Activated CD4-positive, alpha-beta T cell treated with anti-CD3 and anti-CD28 coated beads, Interleukin-2, Interleukin-6, amounts not matched to agents 100 ng/mL and 50 ng/mL, durations not matched to agents 16 hours and 8 hours (primary cell): ENCODE measurements at places on chromosomes 5 and 9.

- peak; percentile 20 for DNase-seq
These were observed 21.8 kb upstream of the FKTN start for GRCh38 chr9:105535920-105536668.

- DNase-seq = no peak
These were observed 251.7 kb upstream of the WWC1 start for GRCh38 chr5:168039566-168040248.

- no peak for DNase-seq
These were observed 27.4 kb upstream of the TMC1 start for GRCh38 chr9:72494051-72494450.

- no peak for DNase-seq
These were observed 363.3 kb upstream of the MEF2C start for GRCh38 chr5:89246252-89246651.

DNA sequence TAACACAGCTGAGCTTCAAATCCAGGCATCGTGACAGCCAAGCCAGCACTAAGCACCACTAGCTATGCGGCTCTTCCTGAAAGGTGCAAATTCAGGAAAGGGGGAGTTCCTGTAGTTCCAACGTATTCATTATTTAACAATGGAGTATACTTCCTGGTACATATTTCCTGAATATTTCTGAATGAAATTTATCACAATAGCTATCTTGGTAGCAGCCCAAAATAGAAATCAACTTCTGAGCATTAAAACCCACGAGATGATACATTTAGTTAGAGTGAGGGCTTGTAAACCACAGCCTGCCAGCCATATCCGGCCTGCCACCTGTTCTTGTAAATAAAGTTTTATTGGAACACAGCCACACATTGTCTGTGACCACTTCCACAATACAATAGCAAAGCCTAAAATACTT lies 109.7 kb upstream of the RETREG1 start:
- peak; percentile 62 for DNase-seq

DNA sequence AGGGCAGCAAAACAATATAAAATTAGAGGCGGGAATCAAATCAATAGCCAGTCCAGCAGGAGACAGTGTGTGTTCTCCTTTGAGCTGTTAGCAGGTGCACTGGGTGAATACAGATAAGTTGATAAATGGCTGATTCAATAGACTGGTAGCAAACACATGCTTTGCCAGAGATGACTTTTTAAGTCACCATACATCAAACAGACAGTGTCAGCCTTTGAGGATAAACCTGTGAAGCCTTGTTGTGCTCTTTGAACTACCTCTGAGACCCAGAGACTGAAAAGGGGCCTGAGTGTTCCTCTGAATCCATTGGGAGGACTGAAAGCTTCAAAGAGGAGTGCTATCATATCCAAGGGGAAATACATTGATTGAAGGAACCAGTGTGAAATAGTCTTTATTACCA lies 301.9 kb downstream of the RASEF start:
- DNase-seq = no peak

GRCh38 chr5:22102823-22103359 lies 750.3 kb downstream of the CDH12 start:
- DNase-seq = no peak

DNA sequence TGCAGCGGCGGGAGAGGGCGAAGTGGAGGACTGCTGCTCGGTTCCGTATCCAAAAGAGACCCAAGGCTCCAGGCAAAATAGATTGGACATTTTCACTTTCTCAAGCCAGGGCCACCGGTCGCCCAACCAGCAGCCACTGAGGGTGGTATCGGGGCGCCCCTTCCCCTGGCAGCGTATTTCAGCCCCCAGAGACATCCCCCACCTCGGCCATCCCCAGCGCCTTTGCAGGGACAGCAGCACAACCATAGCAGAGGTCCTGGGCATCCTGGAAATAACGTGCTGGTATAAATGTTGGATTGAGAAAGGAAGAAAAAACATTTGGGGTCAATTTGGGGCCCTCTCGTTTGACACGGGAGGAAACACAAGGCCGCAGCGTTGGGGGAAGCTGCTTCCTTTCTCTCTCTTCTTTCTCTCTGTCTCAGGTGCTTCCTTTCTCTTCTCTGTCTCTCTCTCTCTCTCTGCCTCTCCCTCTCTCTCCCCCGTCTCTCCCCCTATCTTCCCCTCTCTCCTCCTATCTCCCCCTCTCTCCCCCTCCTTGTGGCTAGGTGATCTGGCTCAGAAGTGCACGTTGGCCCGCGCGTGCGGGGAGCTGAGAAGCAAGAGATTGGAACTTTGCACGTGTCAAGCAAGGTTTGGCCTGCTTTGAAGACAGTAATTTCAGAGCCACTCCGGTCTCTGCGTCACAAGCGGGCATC lies 624 bp upstream of the RETREG1 start:
- peak; percentile 27 for DNase-seq

GRCh38 chr9:123282362-123283047 lies 14.1 kb upstream of the STRBP start:
- no peak for DNase-seq

DNA sequence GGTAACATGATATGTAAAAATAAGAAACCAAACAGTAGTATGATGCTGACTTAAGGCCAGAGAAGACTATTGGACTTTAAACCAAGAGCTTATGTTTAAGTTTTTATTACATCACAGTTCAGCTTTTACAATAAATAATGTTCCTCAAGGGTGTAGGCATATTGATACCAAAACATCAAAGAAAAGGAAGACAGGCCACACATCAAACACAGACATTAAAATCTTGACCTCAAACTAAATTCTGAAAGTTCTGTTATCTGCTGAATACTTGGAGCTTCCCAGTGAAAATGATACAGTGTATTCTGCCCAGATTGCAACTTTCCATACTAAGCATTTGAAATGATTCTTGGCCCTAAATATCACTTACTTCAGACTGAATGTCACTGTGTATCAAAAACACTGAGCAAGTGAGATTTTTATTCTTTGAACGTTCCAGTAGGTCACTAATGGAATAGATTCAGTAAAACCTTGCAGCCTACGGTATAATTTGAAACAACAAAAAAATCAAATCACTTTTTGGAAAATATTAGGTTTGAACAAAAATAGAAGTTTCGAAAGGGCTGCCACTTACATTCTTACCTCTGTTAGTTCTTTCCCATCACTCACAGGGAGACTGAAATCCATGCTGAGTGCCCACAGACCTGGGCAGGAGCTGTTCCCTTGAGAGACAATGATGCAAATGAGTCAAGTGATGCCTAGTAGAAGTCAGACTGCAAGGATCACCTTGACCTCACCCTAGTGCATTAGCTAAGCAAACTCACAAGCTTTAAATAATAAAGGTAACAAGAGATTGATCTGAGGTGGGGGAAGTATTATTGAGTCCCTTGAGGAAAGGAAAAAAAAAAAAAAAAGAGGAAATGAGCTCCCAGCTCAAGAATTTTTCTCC lies 2.5 kb downstream of the LPAR1 start:
- DNase-seq = no peak

GRCh38 chr5:57383093-57383861 lies 99.3 kb downstream of the ACTBL2 start:
- peak; percentile 58 for DNase-seq

GRCh38 chr5:146645342-146645741 lies 129.4 kb upstream of the GPR151 start:
- DNase-seq = no peak

DNA sequence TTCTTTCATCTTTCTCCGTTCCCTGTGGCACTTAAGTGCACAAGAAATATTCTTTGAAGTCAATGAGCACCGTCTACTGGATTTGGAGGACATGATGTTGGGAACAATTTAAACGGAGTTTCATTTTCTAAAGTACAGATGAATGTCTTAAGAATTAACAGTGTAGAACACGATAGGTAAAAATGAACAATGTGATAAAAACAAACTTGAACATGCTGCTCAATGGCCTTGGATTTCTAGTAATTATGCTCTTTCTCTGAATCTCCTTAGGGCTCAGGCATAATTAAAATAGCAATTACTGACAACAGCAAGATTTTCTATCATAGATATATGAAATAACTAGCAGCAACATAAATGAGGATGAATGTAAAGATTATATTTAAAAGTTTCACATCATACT lies 142.2 kb upstream of the CDH6 start:
- no peak for DNase-seq

GRCh38 chr5:164748861-164749260 lies 1243.4 kb downstream of the MAT2B start:
- no peak for DNase-seq

- no peak for DNase-seq
These were observed 11.9 kb upstream of the MELK start for GRCh38 chr9:36560771-36561170.

- DNase-seq = peak; percentile 36
These were observed 599 bp downstream of the RAD1 start for GRCh38 chr5:34914671-34915138.

- DNase-seq = peak; percentile 12
These were observed 47.8 kb upstream of the SNX2 start for GRCh38 chr5:122727112-122727541.

DNA sequence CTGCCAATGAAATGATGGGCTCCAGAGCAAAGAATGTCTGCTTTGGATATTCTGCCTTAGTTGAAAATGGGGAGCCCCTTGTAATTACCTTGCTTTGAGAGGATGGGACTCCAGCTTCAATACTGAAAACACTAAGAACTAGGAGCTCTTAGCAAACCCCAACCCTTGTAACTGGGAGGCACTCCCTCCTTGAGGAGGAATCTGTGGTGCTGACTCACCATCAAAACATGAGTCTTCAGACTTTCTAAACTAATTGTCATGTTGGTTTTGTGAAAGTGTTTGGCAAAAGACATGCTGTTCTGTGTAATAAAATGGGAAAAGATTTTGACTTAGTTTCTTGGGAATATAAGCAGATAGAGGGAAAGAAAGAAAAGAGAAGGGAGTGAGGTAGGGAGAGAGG lies 91.9 kb upstream of the PTPRD start:
- DNase-seq = no peak

GRCh38 chr9:127014216-127014909 lies 99.8 kb downstream of the RALGPS1 start:
- DNase-seq = no peak

- no peak for DNase-seq
These were observed 577.9 kb downstream of the ISL1 start for GRCh38 chr5:51961154-51961562.

GRCh38 chr5:127519527-127519926 lies 2.1 kb downstream of the PRRC1 start:
- no peak for DNase-seq

DNA sequence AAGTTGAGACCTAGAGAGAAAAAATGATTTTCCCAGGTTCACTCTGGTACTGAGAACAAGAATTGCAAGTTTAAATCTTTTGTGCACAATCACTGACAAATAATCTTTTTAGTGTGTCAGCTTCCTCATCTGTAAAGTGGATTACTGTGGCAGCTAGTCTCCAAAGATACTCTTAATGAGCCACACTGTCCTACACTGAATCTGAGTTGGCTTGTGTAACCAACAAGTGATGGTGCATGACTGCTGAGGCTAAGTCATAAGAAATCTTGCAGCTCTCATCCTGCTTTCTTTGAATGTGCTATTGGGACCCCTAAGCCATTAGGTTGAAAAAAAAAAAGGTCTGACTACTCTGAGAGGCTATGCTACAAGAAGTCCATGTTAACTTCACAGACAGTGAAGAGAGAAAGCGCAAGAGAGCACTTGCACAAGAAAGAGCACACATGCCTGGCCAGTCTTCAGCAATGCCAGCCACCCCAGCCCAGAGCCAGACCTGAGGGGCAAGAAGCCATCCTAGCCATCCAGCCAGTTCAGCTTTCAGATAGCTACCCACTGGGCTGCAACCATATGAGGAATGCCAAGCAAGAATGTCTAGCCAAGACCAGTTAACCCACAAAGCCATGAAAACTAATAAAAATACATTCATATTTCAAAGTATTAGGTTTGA lies 419.4 kb downstream of the RAB3C start:
- no peak for DNase-seq

DNA sequence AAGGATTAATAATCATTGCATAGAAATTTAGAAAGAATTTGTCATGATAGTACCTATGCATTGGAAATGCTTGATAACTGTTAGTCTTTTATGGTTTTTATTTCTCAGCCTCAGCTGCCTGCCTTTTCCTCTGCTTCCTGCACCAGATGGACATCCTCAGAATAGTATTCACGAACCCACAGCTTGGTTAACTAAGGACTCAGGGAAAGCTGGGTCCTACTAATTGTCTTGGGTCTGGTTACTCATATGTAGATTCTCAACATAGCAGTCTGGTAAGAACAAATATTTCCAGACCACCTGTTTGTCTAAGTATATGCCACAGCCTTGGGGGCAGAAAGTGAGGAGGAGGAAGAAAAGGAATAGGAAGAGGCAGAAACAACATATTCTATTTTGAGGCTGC lies 464.5 kb upstream of the SMARCA2 start:
- no peak for DNase-seq

DNA sequence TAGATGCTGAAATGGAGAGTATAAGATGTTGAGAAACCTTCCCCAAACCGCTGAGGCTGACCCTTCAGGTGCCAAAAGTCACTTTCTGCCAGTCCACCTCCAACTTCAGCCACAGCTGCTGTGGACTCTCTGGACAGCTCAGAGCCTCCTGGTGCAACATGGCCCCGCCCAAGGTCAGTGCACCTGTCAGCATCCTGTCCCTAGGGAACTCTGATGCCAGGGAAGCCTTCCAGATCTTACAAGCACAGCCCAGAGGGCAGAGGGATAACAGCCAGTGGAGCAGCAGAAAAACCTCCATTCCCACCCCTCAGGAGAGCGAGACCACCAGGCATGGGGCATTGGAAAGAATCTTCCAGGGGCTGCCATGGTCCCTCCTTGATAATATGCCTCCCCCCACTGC lies 10.5 kb upstream of the PTGES2 start:
- DNase-seq = no peak

DNA sequence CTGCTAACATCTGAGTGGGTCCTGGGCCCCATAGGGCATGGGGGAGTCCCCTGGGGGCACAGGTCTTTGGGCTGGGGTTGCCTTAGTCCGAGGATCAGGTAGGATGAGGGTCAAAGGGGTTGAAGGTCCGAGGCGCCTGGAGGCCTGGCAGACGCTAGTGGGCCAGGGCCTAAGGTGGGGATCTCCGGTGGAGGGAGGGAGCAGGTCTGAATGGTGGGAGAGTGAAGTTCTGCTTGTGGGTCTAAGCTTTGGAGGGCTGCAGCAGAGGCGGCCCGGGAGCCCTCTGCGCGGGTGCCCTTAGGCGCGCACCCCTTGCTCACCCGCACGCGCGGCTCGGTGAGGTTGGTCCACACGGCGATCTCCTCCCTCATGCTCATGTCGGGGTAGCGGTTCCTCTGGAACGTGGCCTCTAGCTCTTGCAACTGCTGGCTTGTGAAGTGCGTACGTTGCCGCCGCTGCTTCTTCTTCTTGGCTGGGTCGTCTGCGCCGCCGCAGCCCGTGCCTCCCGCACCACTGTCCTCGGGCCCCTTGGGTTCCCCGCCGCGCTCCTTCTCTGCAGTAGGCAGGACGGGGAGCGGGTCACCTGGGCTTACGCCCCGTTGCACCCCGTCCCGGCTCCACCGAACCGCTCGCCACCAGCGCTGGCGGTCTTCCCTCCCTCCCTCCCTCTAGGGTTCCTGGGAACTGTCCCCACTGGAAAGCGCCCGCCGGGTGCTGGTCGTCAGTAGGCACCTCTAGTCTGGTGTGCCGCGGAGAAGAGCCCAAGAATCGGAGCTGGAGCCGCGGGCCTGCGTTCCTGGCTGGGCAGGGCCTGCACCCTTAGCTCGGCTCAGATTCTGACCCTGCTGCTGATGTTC lies 2.8 kb downstream of the PITX1 start:
- DNase-seq = no peak
